ENCODE measurements at places on chromosomes 7 and 10.

DNA sequence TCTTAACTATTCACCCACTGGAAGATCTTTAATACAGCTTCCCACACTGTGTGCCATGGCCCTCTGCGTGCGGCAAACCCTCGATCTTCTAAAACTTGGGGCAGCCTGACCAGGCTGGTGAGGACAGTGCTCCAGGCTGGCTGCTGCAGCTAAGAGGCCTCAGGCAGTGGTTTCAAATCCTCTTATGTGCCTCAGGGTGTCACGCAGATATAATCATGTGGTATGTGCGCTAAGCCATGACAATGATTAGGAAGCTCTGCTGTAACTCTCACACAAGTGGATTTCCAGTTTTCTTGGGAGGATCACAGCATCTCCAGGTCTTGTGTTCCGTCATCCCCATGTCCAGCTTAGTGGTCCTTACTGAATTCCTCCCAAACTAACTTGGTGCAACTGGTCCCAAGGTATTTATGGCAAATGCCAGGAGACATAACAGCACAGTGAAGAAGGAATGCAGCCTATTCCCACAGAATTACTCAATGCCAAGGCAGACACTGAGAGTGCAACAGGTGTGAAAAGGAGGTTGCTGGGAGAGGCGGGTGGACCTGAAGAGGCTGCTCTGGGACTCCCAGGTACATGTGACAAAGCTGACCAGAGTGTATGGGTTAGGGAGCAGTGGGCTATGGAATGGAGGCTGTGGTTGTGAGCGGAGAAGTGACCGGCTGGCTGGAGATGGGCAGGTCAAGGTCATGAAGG, 2.3 kb downstream of the HPS1 start:
- DNase-seq, result no peak

DNA sequence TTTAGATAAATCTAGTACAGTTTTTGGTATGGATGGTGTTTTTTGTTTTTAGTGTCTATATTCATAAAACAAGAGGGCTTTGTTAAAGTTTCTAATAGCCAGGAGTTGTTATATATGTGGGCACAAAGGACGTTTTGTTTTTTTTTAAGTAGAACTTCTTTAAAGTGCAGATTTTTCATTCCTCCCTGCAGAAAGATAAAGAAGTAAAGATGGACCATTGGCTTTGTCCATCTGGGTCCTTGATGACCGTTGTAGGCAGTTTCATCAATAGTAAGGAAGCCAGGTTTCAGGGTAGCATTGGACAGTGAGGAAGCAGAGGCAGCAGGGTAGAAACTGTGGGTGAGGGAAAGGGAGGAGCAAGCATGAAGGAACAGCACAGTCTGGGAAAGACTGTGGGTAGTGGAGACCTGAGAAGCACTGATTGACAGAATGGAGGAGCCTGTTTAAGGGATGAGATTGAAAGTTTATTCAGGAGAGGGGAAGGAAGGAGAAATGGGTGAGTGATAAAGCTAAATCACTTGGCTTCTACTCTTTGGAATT, 5.3 kb downstream of the CALU start:
- DNase-seq, result no peak

DNA sequence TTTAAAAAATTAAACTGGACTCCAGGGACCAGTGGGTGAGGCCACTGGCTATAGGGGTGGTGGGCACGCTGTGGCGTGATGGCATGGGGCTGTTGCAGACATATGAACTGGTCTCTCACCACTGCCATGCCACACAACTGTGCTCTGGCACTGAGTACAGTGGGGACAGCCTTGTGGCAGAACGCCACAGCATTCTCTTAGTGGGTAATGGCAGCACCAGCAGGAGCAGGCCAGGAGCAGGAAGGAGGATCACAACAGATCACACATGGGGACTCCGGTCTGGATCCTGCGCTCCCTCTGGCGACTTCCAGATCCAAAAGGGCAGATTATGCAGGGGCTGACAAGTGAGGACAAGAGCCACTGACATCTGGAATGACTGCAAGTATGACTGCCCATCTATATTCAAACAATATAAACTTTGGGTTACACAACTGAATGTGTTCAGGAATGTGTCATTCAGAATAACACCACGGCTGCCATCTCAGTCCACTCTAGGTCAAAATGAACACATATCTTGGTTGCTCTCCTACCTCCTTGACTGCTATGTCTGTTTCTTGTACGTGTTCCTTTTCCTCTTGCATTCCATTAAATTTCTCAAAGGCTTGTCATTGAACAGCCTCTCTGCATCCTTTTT, 176.0 kb downstream of the KMT2E start:
- DNase-seq, result no peak

DNA sequence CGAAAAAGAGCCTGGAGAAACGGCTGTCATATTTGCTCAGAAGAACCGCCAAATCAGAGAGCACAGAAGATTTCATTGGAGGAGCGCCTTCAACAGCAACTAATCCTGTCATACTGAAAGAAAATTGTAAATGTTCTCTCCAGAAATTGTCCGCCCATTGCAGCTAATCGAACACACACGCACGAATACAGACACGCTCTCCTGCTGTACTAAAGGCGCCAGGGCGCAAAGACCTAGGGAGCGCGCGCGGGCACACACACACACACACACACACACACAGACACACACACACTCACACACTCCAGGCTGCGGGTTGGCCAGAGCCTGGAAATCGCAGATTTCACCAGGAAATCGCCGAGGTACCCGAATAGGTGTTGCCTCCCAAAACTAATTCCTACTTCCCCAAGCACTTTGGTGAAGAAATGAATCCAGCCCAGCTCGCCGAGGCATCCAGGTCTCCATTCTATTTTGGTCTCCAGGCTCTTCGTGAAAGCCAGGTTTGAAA, at the start of gene CHRM2:
Gene CHRM2 (plus strand): TSS at position 157 of the 505 bp plus-strand sequence. CDS start 146,214 bp downstream, outside the sequence.
- no peak for DNase-seq

- DNase-seq, result no peak
These were observed 166.0 kb upstream of the ZNF32 start for GRCh38 chr10:43814663-43815062.

GRCh38 chr7:121570365-121570764, 174.3 kb upstream of the FAM3C start:
- no peak for DNase-seq

DNA sequence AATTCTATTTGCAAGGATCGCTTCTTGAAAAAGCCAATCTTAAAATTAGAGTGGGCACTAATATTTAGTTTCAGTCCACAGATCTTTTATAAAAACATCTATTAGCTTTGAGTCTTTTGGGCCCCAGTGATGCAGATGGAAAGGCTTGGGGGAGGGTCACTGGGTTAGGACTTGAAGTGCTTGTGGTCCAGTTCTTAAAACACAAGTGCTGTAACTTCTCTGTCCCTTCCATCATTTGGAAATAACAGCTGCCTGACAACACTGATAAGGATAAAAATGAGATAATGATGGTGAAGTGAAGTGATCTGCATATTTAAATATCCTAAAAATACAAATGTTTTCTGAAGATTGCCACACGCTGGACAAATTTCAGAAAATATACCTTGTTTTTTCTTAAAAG, 37.1 kb upstream of the ZRANB1 start:
- DNase-seq, result no peak

DNA sequence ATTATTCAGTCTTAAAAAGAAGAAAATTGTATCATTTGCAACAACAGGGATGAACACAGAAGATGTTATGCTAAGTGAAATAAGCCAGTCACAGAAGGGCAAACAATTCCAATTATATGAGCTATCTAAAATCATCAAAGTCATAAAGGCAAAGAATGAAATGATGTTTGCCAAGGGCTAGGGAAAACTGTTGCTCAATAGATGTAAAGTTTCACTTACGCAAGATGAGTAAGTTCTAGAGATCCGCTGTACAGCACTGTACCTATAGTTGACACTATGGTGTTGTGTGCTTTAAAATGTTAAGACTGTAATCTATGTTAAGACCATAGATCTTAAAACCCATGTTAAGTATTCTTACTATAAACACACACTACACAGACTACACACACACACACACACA, 904.6 kb upstream of the LRRN3 start:
- no peak for DNase-seq

DNA sequence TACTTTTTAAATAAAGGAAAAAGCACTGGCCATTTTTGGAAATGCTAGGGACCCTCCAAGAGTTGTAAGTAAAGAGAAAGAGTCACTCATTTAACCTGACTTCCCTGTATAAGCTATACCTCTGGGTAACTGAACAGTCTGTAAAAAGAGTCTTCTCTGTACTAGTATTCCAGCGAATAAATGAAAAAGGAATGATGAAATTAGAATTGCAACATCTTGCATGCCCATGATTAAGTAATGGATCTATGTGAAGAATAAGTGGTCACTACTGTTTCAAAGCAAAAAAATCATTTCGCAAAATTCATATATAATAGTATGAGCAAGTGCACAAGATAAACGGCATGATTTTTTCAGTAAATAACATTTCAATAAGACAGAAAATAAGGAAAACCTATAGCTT, 116.8 kb downstream of the ZFAND4 start:
- DNase-seq, result no peak

- no peak for DNase-seq
These were observed 1.3 kb upstream of the FZD8 start for GRCh38 chr10:35643151-35644049.

DNA sequence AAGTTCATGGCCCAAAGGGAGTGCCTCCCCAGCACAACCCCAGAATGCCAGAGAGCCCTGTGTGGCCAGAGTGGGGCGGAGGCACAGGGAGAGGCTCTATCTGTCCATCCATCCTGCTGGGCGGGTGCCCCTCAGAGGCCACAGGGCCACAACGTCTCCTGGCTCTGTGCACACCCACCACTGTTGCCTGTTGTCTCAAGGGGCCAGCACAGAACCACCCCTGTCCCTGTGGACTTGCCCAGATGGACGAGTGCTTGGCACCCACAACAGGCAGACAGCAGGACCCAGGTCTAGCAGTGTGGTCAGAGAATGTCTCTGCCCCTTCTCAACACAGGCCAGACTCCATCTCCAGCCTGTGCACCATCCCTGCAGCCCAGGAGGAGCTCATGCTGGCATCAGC, 92.8 kb downstream of the PAXIP1 start:
- no peak for DNase-seq

GRCh38 chr10:62959553-62959952, 143.4 kb upstream of the EGR2 start:
- DNase-seq, result no peak
